ENCODE measurements at places on chromosomes 4 and X.

DNA sequence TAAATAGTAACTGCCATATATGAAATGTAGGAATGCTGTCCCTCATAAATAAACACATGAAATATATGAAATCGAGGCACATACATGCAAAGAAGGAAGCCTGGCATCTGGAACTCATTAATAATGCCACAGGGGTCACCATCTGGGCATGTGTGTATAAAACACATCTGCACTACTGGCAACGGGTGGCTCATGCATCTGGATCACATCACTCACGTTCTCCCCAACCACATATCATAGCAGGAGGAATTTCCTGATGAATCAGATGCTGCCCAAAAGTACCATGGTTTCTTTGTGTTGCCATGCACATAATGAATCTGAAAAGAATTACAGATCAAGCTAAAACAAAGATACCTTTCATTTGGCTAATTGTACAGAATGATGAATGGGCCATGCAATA lies 28.6 kb downstream of the RNF175 start:
- DNase-seq, result no peak

GRCh38 chrX:3066555-3066954 lies 25.3 kb downstream of the ARSF start:
- DNase-seq, result no peak

- no peak for DNase-seq
Observed at GRCh38 chr4:69497886-69498395, 2.2 kb upstream of the UGT2B4 start.

DNA sequence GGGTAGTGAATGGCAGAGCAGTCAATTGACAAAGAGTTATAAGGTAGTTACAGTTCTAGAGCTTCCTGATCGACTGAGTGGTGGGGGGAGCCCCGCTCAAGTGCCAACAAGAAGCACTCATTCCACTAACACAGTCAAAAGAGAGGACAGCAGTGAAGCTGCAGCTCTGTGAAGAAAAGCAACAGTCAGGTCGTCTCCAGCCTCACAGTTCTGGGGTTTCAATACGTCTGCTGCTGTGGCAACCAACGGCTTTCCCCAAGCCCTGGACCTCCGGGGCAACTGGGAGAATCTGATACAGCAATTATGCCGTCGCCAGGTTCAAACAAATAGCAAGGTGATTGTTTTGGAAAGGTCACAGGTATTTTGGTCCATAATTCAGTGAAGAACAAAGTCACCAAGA lies 30.8 kb downstream of the GPM6B start:
- no peak for DNase-seq

- no peak for DNase-seq
Observed at GRCh38 chr4:182886768-182887167, 30.4 kb downstream of the DCTD start.

Data from hematopoietic multipotent progenitor cell treated with erythropoietin and hydrocortisone succinate and interleukin-3 and kit ligand, for 8 days (in vitro differentiated cells).